Heart right ventricle (tissue), 16 donors: ENCODE measurements at places on chromosomes 16 and 17. TPM values are rescaled to one million over a fixed set of nuclear protein-coding genes. Genes with fewer than 3 reads are reported as not detected.

GRCh38 chr17:16917671-16918394, 54.1 kb downstream of the TNFRSF13B start:
- no peak for DNase-seq

The COL1A1 gene
- 44.9 TPM for total RNA-seq

The EIF5A gene
- total RNA-seq, result 286 TPM

- DNase-seq, result peak; percentile 93
Measured at GRCh38 chr17:76072148-76072858, at the start of gene SRP68. SRP68 (minus strand) TSS chr17:76072517; CDS start chr17:76072491, 26 bp downstream.

DNA sequence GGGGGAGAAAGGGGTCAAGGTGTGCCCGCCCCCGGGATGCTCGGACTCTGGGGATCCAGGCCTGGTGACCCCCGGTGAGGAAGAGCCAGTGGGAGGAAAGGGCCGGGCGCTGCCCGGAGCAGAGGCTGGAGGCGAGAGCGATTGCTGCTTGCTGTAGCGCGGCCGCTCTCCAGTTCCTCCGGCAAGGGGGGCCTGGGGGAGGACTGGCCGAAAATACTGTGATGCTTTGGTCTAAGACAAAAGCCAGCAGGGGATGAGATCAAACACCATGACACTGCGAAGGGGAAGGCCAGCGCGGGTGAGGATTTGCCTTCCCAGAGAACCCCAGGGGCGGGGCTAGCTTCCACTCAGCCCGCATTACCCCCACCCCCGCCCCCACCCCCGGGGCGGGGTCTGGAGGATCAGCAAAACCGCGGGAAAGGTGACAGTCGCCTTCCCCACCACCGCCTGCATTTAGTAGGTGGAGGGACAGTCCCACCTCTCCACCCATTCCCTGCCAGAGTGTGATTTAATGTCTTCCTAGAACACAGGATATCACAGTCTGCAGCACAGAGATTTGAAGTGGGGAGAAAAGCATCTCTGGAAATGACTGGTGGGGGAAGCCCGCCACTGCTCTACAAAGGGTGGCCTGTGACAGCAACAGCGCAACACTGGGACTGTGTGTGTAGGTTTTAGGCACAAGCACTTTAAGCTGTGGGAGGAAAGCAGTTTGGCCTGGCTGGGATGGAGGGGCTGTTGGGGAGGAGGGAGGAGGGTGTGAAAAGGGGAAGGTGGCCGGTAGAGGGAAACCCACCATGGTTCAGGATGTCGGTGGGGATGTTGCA, 25.7 kb downstream of the MRC2 start:
- DNase-seq, result peak; percentile 70

The SMPD3 gene
- total RNA-seq, result 0.54 TPM
